GM12878 (cell line): ENCODE measurements at places on chromosomes 1 and 21. TPM values are rescaled to one million over a fixed set of nuclear protein-coding genes. Genes with fewer than 3 reads are reported as not detected.

- no peak for DNase-seq
Measured at GRCh38 chr1:153667439-153667838, 3.4 kb downstream of the ILF2 start.

DNA sequence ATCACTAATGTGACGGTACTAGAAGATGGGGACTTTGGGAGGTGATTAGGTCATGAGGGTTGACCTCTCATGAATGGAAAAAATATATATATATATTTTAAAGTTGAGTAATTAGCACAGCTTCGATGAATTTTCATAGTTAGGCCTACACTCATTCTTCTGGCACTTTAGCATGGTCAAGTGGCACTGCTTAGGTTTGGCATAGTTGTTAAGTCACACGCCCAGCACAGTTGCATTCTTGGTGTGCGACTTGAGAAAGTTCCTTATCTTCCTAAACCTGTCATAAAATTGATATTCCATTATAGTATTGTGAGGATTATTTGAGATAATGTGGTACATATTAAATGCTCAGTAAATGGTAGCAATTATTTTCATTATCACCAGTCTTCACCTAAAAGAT is 47.7 kb downstream of the MAN1A2 start:
- no peak for DNase-seq

- no peak for DNase-seq
Measured at GRCh38 chr1:16980473-16981268, at the start of gene MFAP2. MFAP2 (minus strand) TSS chr1:16980620; CDS start chr1:16978273, 2,347 bp downstream.

Gene RHBDL2
- total RNA-seq = not detected in 2 replicates

Gene CASQ1
- total RNA-seq = 0.21 and 0.40 TPM in 2 replicates
